ENCODE measurements at places on chromosomes 13 and 19.

DNA sequence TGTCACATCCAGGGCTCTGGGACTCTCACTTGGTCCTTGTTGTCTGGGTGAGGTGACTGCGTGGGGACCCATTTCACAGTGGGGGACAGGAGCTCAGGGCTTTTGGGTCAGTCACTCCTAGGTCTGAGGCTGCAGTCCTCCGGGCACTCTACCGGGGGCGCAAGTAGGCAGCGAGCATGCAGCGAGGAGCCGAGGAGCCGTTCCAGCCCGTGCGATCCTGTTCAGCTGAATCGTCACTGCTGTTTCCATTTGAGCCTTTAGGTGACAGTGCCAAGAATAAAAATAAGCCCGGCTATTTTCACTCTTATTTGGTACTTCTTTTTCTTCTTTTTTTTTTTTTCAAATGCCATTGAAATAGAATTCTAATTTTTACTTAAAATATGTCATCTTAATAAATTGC is 126.5 kb downstream of the ZNF536 start:
- peak; percentile 49 for DNase-seq

- no peak for DNase-seq
Observed at GRCh38 chr19:1288833-1289685, 3.4 kb downstream of the EFNA2 start.

DNA sequence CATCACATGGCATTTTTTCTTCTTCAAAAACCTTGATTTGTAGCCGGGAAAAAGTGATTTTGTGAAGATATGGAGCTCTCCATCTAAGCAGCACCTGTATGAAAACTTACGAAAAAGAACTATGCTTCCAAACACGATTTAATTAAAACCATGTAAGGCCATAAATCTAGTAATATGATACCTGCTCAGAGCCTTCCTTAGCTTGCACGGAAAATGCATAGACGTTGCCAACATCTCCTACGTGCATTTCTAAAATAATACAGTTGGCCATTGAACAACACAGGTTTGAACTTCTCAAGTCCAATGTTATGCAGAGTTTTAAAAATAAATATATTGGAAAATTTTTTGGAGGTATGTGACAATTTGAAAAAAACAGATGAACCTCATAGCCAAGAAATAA is 59.1 kb upstream of the RNF113B start:
- DNase-seq = no peak

DNA sequence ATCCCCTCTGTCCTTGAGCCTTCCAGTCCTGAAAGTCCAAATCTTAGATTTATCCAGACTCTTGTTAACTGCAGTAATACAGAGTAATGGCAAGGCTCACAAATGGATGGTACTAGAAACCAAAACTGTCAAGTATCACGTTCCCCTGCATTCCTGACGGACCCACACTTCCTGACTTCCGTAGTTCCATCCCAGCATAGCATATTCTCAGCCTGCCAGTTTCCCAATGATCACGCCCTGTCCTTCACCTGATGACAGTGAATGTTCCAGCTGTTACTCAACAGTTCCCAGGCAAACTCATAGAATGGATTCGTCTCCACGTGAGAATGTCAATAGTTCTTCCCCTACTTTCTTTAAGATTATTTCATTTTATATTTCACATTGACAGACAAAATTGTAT is 33.6 kb downstream of the SLC7A1 start:
- DNase-seq = no peak

- DNase-seq = no peak
Observed at GRCh38 chr19:38663156-38663651, 15.8 kb downstream of the ACTN4 start.

GRCh38 chr19:43727593-43727853 is 11.6 kb downstream of the IRGC start:
- DNase-seq = no peak
